ENCODE measurements at places on chromosomes 13 and 19.
A peak's percentile ranks its signal among the peaks of the same experiment; 100 is the strongest.

DNA sequence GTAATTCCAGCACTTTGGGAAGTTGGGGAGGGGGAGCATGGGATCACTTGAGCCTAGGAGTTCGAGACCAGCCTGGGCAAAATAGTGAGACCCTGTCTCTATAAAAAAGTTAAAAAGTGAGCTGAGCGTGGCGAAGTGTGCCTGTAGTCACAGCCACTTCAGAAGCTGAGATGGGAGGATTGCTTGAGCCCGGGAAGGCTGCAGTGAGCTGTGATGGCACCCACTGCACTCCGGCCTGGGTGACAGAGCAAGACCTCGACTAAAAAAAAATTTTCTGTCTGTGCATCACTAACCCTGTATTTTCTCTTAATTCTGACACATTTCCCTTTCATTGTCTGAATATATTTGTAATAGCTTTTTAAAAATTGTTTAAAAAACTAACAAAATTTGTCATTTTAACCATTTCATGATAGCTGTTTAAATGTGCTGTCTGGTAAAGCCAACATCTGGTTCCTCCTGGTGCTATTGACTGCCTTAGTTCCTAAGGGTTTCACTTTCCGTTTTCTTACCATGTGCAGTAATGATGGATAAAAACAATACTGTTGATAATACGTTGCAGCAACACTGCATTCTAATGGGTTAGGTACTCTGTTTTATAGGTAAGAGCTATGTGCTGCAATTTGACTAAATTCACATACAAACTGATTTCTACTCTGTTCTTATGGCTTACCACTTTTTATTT is 29.7 kb downstream of the LATS2 start:
- no peak for DNase-seq

GRCh38 chr19:48363500-48363809 is 285 bp downstream of the TMEM143 start:
- DNase-seq, result no peak

- DNase-seq, result no peak
Measured at GRCh38 chr19:58361900-58362271, 665 bp downstream of the ZNF497 start.

GRCh38 chr19:17001603-17002183 is 24.9 kb downstream of the CPAMD8 start:
- DNase-seq, result no peak

- no peak for DNase-seq
Measured at GRCh38 chr19:2942928-2943640, 1.7 kb downstream of the ZNF77 start.

DNA sequence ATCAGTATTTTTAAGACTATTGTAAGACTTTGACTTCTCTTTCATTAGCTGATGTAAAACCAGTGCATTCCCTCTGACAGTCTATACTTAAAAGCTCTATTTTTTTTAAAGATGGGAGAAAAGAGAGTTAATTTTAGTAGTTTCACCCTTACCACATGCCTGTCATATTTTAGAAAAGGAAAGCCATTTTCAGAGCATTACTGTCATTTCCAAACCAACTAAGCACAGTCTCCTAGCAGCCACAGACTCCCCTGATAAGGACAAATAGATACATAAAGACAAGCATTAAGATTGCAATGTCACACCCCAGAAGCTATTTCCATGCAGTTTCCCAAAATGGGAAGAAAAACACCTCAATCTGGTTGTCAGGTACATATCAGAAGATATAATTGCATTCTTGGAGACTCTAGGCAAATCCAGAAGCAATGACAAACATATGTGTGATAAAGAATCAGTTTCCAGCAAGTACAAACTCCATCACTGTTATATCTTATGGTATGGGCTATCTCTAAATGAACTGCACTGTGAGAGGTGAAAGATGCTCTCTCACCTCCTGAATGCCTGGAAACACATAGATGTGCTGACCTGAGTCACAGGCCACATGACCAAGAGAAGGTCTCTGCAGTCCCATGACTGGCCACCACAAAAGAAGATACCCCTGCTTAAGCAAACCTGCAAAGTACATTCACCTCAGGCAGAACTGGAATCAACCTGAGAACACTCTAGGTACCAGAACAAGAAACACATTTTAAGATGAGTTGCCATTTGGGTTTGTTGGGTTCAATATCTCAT is 303.3 kb downstream of the POU4F1 start:
- DNase-seq, result no peak

DNA sequence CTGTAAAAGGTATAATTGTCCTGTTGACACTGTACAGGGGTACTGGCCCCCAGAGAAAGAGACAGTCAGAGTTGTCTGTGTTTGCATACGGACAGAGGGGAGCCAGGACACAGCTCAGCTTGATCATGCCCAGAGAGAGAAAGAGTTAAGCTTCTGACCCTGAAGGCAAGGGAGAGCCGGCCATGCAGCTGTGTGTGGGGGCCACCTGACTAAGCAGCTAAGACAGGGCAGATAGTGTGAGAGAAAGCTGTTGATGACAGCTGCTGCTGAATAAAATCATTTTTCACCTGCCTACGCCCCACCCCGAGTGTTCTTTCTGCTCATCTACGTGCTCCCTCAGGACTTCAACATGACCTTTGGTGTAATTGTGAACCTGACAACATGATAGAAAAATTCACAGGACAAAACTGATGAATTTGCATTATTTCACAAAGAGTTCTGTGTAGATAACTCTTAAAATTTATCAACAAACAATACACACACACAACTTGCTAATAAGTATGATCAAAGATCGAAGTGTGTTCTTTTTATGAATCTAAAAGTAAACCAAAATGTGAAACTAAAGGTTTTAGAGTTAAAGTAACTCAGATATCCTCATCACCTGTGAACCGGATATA is 1294.3 kb upstream of the ATXN8OS start:
- DNase-seq, result no peak

DNA sequence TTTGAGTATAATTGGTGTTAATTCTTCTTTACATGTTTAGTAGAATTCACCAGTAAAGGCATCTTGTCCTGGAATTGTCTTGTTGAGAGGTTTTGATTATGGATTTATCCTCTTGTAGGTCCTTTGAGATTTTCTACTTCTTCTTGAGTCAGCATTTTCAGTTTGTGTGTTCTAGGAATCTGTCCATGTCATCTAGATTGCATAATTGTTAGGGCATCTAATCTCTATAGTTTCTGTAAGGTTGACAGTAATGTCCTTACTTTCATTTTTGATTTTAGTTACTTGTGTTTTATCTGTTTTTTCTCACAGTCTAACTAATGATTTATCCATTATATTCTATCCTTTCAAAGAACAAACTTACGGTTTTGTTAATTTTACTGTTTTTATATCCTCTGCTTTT is 492.0 kb downstream of the FGF9 start:
- DNase-seq, result no peak

GRCh38 chr13:57640607-57641006 is 9.1 kb downstream of the PCDH17 start:
- no peak for DNase-seq

GRCh38 chr19:54481326-54481930 is 8.3 kb upstream of the CDC42EP5 start:
- DNase-seq, result no peak

GRCh38 chr13:112776971-112777370 is 87.1 kb downstream of the ATP11A start:
- DNase-seq, result no peak

GRCh38 chr13:106115081-106115480 is 420.4 kb downstream of the EFNB2 start:
- no peak for DNase-seq

- no peak for DNase-seq
Measured at GRCh38 chr19:11405846-11406643, 13.1 kb downstream of the RGL3 start.

GRCh38 chr13:32687275-32687674 is 101.0 kb downstream of the PDS5B start:
- DNase-seq, result no peak

DNA sequence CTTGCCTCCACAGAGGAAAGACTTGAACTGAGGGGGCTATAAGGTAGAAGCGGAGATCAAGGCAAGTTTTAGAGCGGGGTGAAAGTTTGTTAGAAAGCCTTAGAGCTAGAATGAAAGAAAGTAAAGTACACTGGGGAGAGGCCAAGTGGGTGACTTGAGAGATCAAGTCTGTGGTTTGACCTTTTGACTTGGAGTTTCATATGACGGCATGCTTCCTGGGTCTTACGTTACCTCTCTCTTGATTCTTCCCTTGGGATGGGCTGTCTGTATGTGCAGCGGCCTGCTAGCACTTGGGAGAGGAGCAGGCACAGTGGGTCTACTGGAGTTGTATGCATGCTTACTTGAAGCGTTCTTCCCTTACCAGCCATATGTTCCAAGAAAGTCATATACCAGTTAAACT is 1768.5 kb downstream of the PCDH9 start:
- DNase-seq, result no peak

DNA sequence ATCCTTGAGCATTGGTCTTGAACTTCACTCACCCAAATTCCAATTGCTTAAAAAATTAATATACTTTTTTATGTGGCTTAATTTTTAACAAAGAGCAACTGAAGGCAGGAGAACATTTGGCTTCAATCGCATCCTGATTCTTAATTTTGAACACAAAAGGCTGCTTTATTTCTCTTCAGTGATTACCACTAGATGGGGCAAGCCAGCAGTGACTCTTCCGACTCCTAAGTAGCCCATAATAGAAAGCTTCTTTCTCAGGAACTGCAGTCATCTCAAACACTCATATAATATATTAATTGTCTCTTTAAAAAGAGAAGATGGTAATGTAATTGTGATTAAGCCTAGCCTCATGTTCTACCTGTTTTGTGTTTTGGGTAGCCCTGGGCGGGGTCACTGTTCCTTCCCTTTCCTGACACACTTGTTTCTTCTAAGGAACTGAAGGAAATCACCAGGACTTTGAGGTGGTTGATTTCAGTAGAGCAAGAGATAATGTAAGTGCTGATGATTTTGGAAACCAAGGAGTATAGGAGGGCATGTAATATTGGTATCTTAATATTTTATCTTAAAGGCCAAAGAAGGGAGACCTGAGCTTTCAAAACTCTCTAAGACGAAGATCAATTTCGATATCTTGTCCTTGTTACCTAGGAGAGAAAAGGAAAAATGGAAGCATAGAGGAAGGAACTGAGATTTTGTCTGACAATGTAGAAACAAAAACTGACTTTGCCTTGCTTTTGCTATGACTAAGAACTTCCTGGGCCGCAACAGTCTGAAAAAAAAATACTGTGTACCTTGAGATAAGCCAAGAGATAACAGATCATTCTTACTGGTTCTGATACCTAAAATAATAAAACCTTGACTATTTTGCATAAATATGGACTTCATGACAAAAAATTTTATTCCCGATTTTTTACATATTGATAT is 73.1 kb downstream of the TNFSF13B start:
- DNase-seq, result peak; percentile 3

GRCh38 chr19:5515737-5516136 is 52.0 kb downstream of the TINCR start:
- no peak for DNase-seq

- no peak for DNase-seq
Measured at GRCh38 chr13:111908361-111908760, 158.6 kb upstream of the SOX1 start.

DNA sequence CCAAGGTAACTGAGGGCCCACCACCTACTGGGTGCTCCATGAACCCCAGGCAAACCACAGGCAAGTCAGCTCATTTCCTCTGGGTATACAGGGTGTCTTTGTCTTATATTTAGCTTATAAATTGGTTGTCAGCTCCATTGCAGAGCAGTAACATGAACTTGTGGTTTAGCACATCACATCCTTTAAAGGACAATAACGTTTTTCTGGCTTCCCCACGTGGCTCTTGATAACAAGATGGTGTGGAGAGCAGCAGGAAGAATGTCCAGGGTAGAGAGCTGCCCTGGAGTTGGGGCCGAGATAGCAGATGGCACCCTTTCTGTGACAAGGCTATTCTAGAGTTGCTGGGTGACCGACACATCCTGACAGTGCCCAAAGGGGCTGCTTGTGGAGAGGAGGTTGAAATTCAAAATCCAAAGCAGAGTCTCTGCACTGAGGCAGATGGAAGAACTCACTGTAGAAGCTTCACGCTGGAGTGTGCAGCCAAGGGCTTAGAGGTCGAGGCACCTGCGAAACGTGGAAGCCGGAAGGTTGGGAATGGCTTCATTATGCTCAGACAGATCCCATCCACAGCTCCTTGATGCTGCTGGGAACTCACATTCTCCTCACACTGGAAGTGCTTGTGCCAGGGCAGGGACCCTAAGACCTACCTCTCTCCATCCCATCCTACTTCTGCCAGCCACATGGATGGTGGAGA is 133.0 kb upstream of the FRY start:
- DNase-seq, result no peak

DNA sequence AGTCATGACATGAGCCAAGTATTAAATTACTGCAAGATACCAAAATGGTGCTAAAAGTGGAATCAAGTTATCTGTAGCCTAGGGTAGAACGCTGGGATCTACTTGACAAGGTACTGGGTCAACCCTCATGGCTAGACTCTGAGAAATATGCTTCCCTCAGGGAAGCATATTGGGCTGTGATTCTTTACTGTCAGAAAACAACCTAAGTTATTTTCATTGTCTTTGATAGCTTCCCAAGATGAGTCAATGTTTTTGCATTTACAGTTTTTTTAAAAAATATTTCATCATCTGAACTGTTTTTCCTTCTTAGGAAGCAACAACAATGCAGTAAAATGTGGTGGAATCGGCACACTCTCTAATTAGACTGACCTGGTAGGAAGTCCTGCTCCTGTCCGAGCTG is 218.0 kb downstream of the RGCC start:
- no peak for DNase-seq

- peak; percentile 56 for DNase-seq
Measured at GRCh38 chr13:97141564-97142005, 80.5 kb upstream of the MBNL2 start.

DNA sequence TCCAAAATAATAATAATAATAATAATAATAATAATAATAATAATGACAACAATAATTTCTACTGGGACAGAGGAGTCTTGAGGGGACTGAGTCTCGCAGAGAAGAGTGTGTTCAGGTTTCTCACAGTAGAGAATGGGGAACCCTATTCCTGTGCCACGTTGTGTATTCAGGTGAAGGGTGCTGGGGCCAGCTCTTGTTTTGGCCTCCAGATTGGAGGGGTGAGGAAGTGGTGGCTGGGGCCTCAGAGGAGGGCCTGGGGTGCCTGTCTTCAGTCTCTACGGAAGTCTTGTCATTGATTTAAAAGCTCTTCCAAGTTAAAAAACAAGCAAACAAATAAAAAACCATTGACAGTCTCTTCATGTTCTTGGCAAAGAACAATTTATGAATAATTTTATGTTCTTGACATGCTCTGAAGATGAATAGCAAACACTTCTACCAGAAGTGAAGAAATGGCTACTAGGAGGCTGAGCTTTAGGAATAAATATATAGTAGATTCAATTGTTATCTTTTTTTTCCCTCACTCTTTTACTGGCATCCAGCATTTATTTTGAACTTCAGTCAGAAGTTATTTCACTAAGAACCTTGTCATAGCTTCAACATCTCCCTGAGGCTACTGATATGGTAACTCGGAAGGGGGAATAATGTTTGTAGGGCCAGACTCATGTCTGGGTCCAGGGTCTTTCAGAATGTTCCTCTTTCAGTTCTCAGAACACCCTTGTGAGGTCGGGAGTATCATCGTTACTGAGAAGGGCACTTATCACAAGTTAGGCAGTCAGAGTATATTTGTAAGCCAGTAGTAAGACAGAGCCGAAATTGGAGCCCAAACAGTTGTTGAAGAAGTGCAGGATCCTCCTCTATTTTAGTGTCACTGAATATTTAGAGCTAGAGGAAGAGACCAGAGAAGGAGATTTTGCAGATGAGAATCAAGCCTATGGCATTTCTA is 13.1 kb downstream of the LRCH1 start:
- DNase-seq, result no peak

- no peak for DNase-seq
Measured at GRCh38 chr19:13995017-13995728, 10.9 kb downstream of the RFX1 start.
